Uterus (tissue), 4 donors: ENCODE measurements at places on chromosomes 3 and 15. TPM values are rescaled to one million over a fixed set of nuclear protein-coding genes. Genes with fewer than 3 reads are reported as not detected.

- peak; percentile 22 for DNase-seq
Measured at GRCh38 chr3:172749230-172749965, 1.1 kb upstream of the ECT2 start.

GRCh38 chr3:64392001-64392400, 166.7 kb upstream of the PRICKLE2 start:
- no peak for DNase-seq

GRCh38 chr3:105527535-105527934, 160.8 kb downstream of the ALCAM start:
- DNase-seq: no peak

NMNAT3 gene
- total RNA-seq: 2.4 TPM

DNA sequence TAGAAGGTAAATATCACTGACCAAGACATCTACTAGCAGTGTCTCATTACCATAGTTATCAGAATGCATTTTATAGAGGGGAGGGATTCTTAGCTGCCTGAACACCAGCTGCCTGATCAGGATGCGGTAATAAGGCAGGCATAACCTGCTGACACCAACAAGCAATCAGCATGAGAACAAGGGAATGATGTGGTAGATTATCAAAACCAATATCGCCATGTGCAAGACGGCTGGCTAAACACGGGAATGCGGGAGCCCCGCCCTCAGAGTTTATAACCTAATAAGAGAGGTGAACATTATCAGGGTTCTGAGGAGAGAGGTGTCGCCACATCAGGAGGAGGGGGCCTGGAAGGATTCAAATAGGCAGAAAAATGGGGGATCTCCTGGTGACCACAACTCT, 20.5 kb downstream of the B4GALT4 start:
- DNase-seq: no peak

RBSN gene
- 27.4 TPM for total RNA-seq

LMAN1L gene
- total RNA-seq: not detected

- DNase-seq: no peak
Measured at GRCh38 chr3:77236118-77236517, 196.2 kb downstream of the ROBO2 start.

DNA sequence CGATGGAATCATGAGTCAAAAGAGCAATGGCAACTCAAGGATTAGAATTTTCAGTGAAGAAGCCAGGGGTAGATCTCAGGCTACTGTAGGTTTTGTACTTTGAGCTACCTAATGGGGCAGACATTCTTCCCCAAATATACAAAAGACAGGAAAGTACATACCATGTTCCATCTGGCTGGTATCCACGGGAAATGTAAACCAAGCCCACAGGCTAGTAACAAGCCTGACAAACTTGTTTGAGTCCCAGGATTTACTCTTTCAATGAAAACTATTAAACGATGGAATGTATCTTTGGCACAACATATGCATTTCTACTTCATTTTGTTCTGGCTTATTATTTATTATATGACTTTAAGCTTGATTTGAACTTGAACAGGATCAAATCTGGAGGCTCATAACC, 44.2 kb upstream of the GOLIM4 start:
- no peak for DNase-seq

ATP2C1 gene
- total RNA-seq: 176 TPM

DNA sequence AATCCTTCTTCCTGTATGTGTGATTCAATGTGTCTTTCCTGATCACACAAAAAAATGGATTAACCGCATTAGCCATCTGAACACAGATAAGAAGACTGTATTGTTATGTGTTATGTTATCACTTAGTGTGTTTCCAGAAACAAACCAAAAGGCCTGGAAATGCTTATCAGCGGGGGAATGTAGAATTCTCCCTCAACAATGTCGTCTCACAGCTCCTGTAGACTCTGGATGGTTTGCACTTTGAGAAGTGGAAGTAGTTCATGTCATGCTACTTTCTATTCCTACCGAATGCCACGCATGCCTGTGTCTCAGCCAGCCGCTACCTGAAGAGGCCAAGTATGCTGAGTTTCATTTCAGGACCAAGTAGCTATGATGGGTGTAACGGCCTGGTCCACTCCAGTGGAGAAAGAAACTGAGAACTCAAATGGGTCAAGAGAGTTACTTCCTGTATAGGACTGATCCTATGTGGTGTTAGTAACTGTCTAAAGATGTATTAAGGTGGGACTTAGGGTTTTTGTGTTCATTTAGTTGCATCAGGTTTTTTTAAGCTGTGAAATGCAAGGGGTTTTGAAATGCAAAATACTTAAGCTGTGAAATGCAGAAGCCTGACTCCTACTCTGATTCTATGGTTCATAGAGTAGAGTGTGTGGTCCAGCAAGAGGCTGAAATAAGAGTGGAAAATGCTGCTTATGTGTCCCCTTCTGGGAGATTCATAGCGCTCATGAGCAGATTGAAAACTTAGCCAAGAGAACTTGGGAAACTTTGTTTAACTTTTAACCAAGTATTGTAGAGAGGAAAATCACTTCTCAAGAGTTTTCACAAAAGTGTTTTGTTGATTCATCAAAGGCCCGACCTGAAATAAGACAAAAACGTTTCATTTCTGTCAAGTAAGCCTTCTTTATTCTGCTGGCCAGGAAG, 118.5 kb upstream of the LMOD3 start:
- DNase-seq: no peak

GRCh38 chr3:106036696-106037095, 167.9 kb upstream of the CBLB start:
- DNase-seq: no peak

DNA sequence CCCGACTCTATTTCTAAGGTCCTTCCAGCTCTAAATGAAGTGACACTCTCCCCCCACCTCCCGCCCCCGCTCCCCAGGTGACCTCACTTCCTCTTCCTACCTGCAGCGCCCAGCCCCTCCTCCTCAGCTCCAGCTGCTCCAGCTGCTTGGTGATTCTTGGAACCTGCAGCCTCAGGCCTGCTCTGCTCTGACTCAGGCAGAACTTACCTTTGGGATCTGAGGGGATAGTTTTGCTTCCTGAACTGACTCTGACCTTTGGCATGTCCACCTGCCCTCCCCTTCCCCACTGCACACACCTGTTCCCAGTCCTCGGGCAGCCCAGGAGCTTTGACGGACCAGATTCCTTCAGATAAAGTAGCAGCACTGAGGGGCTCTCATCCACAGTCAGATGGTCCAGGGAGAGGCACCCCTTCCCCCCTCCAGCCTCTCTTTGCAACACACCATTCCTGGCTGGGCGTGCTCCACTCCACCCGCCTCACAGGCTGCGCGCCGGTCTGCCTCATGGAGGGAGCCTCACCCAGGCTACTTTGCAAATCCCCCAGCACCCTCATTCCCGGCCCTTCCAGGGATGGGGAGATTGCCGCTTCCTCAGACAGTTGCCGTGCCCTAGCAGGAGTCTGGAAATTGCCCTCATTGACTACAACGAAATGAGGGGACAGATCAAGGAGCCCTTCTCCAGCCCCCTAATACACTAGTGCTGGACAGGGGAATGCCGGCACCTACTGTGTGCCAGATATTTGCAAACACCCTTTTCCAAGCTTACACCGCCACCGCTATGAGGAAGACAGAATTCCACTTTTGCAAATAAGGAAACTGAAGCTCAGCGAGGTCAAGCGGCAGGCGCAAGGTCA, 692 bp upstream of the C15orf39 start:
- DNase-seq: peak; percentile 34

DNA sequence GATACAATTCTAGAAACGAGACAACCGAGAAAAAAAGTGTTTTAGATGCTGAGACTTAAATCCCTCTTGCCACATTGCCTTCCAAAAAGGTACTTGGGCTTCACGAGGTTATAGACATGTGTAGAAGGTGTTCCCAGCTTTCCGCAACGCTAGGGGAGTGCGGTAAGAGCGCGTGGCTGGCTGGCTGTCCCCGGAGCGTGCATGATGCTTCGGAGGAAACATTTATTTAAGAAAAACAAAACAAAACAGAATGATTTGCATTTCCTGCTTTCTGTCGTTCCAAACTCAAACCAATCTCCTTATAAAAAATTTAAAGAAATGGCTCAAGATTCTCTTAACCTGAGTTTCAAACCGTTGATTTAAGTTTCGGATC, 841 bp downstream of the SLC6A20 start:
- no peak for DNase-seq

GRCh38 chr3:172152874-172153273, 113.5 kb downstream of the FNDC3B start:
- no peak for DNase-seq

DNA sequence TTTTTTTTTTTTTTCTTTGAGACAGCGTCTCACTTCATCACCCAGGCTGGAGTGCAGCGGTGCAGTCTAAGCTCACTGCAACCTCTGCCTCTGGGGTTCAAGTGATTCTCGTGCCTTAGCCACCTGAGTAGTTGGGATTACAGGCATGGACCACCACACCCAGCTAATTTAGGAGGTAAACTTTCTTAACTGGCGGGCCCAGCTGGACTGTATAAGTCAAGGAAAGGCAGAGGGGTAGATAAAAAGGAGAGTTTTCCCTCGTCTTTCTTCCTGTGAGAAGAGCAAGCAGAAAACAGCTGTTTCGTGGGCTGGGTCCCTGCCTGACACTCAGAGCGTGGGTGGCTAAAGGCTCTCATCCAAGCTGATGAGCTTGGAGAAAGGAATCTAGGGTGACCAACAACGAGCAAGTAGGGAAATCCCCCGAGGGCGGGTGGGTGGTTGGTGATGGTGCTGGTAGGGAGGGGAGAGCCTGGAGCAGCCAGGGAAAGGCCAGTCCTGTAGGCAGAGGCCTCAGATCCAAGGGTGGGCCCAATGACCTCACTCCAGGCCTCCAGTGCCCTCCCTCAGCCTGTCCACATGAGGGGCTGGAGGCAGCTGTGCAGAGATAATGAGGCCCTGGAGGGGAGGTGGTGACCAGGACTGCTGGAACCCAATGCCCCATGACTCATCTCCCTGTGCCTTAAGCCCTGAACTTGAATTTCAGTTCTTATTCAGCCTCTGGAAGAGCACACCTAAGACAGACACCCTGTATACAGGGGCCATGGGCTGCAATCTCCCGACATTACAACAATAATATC, 43.1 kb upstream of the LIMD1 start:
- DNase-seq: peak; percentile 83

DNA sequence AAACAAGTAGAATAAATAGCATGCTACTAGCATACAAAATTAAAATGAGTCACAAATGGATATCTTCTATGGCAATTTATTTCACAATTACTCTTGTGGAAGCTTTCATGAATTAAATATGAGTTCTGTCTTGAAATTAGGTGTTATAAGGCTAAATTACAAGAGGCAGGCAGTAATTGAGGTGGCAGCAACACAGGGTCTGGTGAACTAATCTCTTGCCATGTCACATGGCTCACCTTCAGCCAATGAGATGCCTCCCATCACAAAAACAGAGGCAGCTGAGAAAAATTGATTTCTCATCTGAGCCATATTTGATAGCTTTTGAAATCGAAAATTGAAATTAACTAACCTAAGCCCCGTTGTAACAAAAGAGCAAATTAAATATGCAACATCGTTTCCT, 268.8 kb downstream of the NR2F2 start:
- no peak for DNase-seq

GNL3 gene
- total RNA-seq: 66.3 TPM

PATL2 gene
- 2.0 TPM for total RNA-seq

- DNase-seq: no peak
Measured at GRCh38 chr3:70779296-70779695, 466.9 kb upstream of the MDFIC2 start.

SYNPR gene
- total RNA-seq: not detected

BTLA gene
- total RNA-seq: not detected

DNA sequence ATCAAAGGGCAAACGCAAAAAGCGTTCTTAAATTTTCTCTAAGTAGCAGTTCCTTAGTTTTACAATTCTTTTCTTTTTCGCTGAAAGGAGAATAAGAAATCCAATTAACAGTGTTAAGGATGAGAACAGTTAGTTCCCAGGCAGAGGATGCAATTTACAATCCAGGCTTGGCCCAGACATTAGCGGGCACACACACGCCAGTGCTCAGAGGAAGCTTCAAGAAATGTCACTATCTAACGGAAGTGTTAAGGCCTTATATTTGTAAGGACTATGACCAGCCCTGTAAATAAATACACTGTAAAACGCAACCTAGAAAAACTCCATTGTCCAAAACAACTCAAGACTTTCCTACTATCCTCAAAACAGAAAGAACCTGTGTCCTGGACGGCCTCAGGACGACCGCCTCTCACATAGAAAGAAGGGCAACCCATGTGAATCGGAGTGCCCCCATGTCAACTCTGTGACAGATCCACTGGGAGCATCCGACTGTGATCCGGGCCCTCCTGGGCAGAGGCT, 1.3 kb downstream of the ACAP2 start:
- DNase-seq: no peak

GRCh38 chr3:44236485-44236908, 5.2 kb upstream of the TOPAZ1 start:
- DNase-seq: no peak

DNA sequence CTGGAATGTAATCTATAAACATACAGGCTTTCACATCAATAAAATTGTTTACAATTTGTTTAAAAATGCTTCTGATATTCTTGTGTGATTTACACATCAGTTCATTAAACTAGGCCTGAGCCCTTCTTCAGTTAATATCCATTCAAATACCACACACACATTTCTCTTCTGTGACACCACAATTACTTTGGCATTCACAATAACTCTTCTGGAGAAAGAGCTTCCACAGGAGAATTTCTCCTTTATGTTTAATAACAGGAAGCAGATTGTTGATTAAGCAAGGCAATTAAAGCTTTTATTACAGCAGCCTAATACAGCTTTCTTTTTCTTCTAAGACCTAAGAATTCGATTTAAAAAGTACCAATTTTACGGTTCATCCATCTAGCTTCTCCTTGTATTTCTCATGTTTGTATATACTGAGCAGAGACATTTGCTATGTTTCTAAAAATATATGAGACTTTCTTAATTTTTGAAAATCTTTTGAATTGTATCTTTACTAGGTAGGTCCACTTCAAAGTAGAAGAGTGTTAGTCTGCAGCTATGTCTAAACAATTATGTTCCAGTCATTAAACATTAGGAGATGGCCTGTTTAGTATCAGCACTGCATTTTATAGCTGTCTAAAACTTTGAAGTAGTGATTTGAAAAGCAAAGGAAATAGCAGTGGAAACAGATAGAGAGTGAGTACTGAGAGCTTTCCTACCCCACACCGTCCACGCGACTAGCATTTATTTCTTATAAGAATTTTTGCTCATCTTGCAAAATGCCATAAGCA, 511.1 kb upstream of the UBE2E2 start:
- no peak for DNase-seq

SQOR gene
- 37.1 TPM for total RNA-seq

RBPMS2 gene
- 7.9 TPM for total RNA-seq

- DNase-seq: no peak
Measured at GRCh38 chr15:55823191-55823670, 80.3 kb upstream of the PRTG start.

DNA sequence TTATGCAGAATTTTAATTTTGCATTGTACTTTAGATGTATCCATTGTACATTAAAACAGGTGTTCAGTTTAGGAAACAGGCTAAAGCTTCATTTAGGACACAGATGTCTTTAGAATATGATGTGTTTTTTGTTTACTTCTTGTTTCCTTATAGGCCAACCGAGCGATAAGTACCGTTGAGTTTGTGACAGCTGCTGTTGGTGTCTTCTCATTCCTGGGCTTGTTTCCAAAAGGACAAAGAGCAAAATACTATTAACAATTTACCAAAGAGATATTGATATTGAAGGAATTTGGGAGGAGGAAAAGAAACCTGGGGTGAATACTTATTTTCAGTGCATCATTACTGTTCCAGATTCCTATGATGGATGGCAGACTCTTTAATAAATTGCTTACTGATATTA, 29.4 kb downstream of the PLAAT1 start:
- no peak for DNase-seq

FSIP1 gene
- total RNA-seq: 2.1 TPM

- no peak for DNase-seq
Measured at GRCh38 chr3:81164806-81165205, 596.6 kb downstream of the GBE1 start.

GRCh38 chr3:76509179-76509830, 530.6 kb upstream of the ROBO2 start:
- no peak for DNase-seq

ZNF445 gene
- total RNA-seq: 6.4 TPM
